ENCODE measurements at places on chromosomes 1 and 21. TPM values are rescaled to one million over a fixed set of nuclear protein-coding genes. Genes with fewer than 3 reads are reported as not detected.

- H3K36me3 ChIP-seq: no peaks in the 10 kb centered on the region
- no peak for DNase-seq
- H3K4me1 ChIP-seq: no peaks in the 10 kb centered on the region
- H3K27ac ChIP-seq: no peak overlapping the region
- H3K4me3 ChIP-seq: no peak overlapping the region
Measured at GRCh38 chr1:52153010-52153409, 11.1 kb downstream of the ZFYVE9 start.

DNA sequence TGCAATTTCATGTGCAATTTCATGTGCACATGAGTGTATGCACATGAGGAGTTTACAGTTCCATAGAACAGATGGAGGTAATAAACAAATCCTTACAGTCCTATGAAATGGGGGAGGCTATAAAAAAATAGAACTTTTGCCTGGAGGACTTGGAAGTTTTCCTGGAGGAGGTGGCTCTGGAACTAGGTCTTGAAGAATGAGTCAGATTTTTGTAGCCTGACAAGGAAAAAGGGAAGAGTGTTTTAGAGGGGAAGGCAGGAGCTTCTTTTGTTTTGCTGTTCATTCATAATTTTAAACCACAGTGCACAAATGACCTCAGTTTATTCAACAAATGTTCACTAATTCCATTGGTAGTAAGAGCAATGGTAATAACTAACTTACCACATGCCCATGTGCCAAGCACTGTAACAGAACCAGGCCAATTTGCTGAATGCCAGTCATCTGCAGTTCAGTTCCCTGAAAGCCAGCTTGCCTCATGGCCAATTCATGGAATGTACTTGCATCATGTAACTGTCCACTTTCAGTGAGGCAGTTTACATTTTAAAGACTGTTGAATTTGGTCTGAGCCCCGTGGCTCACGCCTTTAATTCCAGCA, 2.7 kb downstream of the DIO1 start:
- peak overlapping the region; percentile 85 for H3K4me3 ChIP-seq
- H3K27me3 ChIP-seq: no peaks in the 10 kb centered on the region
- H3K36me3 ChIP-seq: no peaks in the 10 kb centered on the region
- H3K27ac ChIP-seq: no peak overlapping the region
- H3K4me1 ChIP-seq: no peaks in the 10 kb centered on the region

- no peak overlapping the region for H3K27ac ChIP-seq
- no peaks in the 10 kb centered on the region for H3K27me3 ChIP-seq
- no peak for DNase-seq
- no peaks in the 10 kb centered on the region for H3K36me3 ChIP-seq
Measured at GRCh38 chr21:34561806-34562205, 49.8 kb upstream of the KCNE1 start.

- H3K4me3 ChIP-seq: no peak overlapping the region
- H3K36me3 ChIP-seq: no peaks in the 10 kb centered on the region
- DNase-seq: no peak
- no peaks in the 10 kb centered on the region for H3K27me3 ChIP-seq
- no peak overlapping the region for H3K27ac ChIP-seq
Measured at GRCh38 chr21:30227633-30228404, 11.9 kb upstream of the CLDN8 start.

DNA sequence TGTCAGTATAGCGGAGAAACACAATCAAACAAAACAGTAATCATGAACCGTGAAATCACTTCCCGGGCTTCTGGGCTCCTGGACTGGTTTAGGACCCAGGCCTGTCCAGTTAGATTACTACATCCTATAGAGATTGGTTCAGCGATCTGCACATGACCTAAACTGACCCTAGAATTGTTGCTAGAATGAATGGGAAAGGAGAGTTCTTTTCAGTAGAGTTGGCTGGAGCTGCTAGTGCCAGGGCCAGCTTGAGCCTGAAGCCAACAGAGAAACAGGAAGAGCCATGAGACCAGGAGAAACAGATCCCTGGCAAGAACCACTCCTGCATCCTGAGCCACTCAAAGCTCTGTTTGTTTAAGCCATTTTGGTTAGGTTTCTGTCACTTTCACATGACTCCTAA, 474.3 kb upstream of the C1orf87 start:
- H3K36me3 ChIP-seq: no peaks in the 10 kb centered on the region
- no peak overlapping the region for H3K4me3 ChIP-seq
- H3K4me1 ChIP-seq: no peaks in the 10 kb centered on the region
- no peak overlapping the region for H3K27ac ChIP-seq

DNA sequence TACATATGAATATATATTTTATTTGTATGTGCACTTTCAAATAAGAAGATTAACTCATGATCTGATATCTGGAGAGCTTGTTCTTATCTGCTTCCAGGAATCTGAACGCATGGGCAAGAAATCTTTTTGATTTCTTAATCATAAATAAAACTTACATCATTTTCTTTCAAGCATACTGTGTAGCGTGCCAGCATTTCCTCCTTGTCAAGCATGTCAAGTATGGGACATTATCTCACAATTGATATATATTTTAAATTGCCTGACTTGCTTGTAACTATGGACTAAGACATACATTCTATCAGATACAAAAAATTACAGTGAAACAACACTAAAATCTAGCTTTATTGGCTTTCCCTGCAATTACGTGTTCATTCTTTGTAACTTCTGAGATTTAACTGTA, 1128.2 kb downstream of the PLA2G4A start:
- H3K27me3 ChIP-seq: no peaks in the 10 kb centered on the region
- H3K4me1 ChIP-seq: no peaks in the 10 kb centered on the region
- H3K4me3 ChIP-seq: no peak overlapping the region
- H3K27ac ChIP-seq: no peak overlapping the region
- DNase-seq: no peak
- H3K36me3 ChIP-seq: no peaks in the 10 kb centered on the region

DNA sequence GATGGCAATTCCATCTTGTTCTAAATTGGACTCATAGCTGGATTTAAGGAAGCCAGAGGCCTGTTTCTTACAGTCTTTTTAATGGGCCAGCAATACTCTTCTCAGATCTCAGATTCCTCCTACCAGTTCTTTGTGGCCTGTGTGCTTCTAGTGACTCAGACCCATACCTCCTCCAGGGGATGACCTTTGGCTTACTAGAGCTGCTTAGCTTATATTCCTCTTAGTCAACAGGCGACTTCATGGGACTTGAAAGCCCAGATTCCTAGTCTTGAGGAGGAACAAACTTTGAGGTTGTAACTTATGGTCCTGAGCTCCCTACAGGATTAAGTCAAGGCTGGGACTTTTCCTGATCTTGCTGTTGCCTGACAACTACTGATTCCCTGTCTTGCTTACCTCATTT, 12.4 kb upstream of the PAPPA2 start:
- DNase-seq: no peak
- H3K4me1 ChIP-seq: no peaks in the 10 kb centered on the region
- H3K27me3 ChIP-seq: no peaks in the 10 kb centered on the region
- H3K36me3 ChIP-seq: no peaks in the 10 kb centered on the region
- H3K4me3 ChIP-seq: no peak overlapping the region
- H3K27ac ChIP-seq: no peak overlapping the region

DNA sequence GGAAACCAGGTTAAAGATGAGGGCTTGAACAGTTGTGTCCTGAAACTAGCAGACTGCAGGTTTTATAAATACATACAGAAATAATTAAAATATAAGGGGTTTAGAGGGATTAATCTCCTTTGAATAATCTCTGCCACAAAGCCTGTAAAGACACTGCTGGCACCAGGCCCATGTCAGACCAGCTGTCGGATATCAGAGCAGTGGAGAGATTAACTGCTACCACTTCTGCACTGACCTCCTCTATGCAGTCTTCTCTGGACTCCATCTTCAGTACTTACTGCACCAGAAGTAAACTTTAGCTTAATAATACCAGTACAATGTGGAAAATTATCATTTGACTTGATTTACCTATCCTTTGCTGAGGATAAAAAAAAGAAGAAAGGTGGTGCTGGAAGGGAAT, 128.6 kb downstream of the LHX4 start:
- H3K4me1 ChIP-seq: no peaks in the 10 kb centered on the region
- H3K27ac ChIP-seq: no peak overlapping the region
- no peaks in the 10 kb centered on the region for H3K27me3 ChIP-seq

Gene SOX13
- total RNA-seq: 55.2 TPM
